ENCODE measurements at places on chromosomes 16 and 17.

DNA sequence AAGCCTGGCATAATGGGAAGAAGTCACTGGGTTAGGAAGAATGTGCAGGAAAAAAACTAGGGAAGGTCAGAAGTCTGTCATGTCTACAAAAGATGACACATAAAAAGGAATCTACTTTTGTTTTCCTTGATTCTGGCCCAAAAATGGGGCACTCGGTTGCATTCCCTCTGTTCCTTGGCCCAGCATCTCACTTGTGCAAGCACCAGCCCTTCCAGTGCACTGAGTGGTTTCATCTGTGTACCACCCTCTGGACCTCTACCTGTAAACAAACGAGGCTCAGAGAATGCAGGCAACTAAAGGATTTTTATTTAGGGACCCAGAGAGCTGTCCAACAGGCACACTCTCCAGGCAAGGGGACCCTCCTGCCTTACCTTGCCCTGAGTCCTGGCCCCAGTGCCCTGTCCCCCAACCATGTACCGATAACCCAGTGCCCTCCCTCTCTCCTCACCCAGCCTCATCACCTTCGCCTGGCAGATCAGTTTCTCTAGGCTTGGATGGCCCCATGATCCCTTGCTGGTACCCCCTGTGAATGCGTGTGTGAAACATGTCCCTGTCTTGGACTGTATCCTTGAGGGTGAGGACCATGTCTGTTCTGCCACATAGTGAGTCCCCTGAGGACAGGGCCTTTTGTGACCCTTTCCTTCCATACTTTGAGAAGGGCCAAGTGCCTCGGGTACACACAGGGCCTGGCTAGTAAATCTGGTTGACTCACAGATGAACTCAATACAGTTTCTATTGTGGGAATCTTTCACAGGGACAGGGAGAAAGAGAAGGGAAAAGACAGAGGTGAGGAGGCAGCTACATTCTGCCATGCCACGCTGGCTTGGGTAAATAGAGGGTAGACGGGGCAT, 13.3 kb downstream of the NXPH3 start:
- no peak for DNase-seq

- no peak for DNase-seq
Observed at GRCh38 chr17:30796016-30796415, 28.5 kb downstream of the CRLF3 start.

- DNase-seq, result no peak
Observed at GRCh38 chr17:81315129-81315884, 20.2 kb upstream of the SLC38A10 start.

DNA sequence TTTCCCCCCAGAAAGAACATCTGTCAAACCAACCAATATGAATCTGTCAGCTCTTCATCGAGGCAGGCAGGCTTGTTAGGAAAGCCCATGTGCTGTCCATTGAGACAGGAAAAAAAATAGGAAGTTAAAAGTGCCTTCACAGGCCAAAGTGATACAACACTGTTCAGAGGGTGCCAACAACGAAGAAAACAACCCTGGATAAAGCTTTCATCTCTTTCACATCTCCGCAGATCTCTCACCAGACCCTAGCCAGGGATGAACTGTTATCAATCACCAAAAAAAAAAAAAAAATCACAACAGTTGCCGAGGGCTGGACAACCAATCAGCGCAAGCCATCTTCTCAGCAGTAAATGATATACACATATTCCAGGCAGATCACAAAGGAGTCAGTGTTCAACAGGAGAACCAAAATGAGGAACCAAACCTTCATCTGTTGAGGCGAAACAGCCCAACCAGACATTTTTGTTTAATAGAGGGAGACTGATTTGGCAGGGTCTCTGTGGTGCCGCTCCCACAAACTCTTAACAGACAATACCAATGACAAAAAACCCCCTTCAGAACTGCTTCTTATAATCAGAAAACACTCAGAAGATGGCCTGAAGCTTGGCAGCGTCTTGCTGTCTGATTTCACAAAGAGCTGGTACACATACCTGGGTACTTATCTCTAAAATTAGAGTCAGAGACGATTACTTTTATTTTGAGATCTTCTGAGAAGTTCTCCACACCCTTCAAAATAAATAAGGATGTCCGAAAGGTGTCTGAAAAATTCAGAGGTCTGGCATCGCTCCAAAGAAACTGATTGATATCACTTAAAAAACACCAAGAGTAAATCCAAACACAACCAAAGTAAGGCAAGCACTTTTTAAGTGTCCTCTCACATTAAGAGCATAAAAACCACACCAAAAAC, 1.8 kb downstream of the MAP3K14 start:
- DNase-seq, result no peak

GRCh38 chr17:30519707-30520106, 42.5 kb downstream of the GOSR1 start:
- no peak for DNase-seq

DNA sequence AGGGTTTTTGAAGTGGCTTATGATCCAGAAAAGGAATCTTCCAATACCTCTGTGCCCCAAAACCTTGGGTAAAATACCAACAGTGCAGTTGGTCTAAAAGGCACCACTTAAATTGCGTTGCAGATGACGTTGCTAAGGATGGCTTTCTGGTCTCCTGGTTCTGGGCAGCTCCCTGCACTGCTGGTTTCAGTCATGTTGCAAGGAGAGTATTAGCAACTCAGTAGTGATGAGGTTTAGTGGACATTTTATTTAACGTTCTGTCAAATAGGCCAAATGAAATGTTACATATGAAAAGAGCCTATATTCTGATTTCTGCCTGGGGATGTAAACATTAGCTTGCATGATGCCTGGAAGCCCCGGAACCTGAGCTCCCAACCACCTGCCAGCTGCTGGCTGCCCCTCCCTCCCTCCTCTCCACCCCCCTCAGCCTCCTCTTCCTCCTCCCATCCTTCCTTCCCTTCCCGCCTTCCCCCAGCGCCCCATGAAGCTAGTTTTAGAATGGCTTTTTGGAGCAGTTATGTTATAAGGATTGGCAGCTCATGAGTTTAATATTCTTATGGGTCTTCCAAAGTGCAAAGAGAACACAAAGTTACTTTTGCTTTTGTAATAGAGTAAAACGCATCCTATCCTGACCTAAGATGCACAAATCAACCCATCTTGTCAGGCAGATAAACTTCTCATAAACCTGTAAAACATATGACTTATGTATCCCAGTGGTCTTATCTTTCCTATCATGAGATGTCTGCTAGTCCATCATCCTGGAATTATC, 20.7 kb downstream of the CD7 start:
- DNase-seq, result peak; percentile 43

- no peak for DNase-seq
Observed at GRCh38 chr17:62351176-62351575, 29.2 kb upstream of the EFCAB3 start.

DNA sequence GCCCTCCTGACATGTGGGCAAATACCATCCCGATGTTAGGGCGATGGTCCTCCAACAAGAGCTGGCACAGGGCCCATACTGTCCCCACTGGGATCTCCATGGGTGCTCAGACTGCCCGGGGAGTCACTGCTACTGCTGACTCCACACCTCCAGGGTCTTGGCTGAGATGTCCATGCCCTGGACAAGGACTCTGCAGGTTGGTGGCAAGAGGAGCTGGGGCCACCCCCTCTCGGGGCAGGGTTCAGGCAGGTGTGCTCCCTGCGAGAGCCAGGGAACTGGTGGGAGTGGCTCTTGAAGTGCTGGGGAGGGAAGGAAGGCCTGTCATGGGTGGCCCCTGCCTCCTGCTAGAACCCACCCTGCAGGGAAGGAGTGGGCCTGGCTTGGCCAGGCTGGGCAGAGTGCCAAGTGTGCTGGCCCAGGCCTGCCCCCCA, 6.4 kb downstream of the CASKIN2 start:
- no peak for DNase-seq

DNA sequence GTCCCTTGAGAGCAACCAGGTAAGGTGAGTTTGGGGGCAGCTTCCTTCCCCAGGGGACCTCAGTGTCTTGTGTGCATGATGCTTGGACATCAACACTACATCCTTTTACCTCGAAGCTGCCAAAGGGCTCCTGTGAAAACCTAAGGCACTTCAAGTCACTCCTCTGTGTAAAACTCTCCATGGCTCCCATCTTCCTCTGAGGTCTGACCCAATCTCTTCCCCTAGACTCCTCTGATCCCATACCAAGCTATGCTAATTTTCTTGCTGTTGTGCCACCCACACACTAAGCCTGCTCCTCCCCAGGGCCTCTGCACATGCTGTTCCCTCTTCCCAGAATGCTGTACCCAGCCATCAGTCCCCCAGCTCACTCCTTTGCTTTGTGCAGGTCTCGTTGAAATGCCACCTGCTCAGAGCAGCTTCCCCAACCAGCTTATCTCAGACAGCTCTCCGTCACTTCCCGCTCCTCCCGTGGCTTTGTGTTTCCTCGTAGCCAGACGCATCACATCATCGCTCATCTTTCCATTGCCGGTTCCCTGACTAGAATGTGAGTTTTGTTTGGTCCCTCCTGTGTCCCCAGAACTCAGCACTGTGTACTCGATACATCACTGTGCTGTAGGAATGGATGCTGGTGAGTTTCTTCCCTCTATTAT, 78.4 kb downstream of the CNGB1 start:
- no peak for DNase-seq

DNA sequence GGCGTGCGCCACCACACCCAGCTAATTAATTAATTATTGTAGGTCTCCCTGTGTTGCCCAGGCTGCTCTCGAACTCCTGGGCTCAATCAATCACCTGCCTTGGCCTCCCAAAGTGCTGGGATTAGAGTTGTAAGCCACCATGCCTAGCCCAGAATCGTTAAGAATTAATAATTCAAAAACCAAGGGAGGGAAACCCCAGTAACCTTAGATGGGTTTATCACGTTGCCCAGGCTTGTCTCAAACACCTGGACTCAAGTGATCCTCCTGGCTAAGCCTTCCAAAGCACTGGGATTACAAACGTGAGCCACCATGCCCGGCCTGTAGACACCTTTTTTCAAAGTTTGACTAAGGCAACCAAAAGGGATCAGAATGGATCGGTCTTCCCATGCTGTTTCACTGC, 21.6 kb downstream of the CD300LF start:
- DNase-seq, result no peak

GRCh38 chr16:48054881-48055601, 100.8 kb downstream of the ABCC12 start:
- no peak for DNase-seq

DNA sequence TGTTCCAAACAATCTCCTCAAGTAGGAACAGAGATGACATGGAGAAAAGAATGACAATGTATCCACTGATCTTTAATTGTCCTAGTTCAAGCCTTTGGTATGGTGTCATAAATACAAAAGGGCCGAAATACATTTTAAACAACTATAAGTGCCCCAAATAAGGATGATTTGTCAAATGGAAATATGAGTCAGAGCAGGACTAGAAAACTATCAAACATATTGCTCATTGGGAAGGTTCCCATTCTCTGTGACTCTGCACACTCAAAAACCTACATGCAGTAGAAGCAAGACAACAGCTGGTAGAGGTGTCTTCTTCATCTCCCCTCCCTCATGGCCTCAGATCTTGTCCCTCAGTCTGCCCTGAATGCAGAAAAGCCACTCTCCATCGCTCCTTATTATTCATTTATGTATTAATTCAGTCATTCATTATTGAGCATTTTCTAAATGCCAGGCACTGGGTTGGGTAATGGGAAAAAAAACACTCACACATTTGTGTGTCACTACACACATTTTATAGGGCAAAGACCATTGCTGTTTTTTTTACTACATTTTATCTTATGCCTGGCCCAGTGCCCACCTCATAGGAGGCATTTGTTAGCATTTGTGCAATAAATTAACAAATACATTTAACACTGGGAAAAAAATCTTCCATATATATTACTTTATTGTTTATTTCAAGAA, 10.1 kb downstream of the CA10 start:
- DNase-seq, result no peak

GRCh38 chr17:77819497-77819896, 139.0 kb upstream of the TNRC6C start:
- no peak for DNase-seq

GRCh38 chr16:68236137-68236825, 354 bp upstream of the ESRP2 start:
- peak; percentile 57 for DNase-seq

- DNase-seq, result no peak
Observed at GRCh38 chr16:53147500-53148065, 92.8 kb downstream of the CHD9 start.

DNA sequence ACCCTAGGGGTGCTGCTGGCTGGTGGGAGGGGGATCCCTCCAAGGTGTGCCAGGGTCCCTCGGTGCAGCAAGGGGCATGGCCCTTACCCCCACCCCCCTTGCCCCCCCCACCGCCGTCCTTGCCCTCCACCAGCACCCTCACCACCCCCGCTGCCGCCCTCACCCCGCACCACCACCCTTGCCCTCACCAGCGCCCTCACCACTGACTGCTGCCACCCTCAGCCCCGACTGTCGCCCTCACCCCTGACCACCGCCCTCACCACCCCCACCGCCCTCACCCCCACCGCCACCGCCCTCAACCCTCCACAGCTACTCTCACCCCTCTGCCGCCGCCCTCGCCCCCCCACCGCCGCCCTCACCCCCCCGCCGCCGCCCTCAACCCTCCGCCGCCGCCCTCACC, 23.1 kb upstream of the ACSF3 start:
- no peak for DNase-seq

DNA sequence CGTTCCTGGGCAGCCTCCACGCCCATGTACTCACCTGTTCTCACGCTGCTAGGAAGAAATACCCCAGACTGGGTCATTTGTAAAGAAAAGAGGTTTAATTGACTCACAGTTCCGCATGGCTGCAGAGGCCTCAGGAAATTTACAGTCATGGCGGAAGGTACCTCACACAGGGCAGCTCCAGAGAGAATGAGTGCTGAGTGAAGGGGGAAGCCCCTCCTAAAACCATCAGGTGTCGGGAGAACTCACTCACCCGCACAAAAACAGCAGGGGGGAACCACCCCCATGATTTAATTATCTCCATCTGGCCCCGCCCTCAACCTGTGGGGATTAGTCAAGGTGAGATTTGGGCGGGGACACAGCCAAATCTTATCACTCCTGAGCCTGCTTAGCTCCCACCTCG, 18.2 kb downstream of the RAB40C start:
- DNase-seq, result no peak

DNA sequence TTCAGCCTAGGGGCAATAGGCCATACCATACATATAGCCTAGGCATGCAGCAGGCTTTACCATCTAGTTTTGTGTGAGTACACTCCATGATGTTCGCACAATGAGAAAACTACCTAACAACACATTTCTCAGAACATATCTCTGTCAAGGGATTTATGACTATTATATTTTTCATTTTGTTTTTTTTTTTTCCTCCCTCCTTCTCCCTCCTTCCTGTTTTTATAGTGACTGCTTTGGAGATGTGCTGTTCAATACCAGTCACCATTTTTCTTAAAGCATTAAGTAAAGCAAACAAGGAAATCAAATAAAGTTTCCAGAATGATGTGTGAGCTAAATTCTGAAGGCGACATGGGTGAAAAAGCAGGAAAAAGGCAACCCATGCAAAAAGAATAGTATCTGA, 194.6 kb downstream of the STX8 start:
- no peak for DNase-seq
